ENCODE measurements at places on chromosomes 2 and 18.

GRCh38 chr2:97645112-97645694, 659 bp upstream of the COX5B start:
- DNase-seq, result peak; percentile 82

DNA sequence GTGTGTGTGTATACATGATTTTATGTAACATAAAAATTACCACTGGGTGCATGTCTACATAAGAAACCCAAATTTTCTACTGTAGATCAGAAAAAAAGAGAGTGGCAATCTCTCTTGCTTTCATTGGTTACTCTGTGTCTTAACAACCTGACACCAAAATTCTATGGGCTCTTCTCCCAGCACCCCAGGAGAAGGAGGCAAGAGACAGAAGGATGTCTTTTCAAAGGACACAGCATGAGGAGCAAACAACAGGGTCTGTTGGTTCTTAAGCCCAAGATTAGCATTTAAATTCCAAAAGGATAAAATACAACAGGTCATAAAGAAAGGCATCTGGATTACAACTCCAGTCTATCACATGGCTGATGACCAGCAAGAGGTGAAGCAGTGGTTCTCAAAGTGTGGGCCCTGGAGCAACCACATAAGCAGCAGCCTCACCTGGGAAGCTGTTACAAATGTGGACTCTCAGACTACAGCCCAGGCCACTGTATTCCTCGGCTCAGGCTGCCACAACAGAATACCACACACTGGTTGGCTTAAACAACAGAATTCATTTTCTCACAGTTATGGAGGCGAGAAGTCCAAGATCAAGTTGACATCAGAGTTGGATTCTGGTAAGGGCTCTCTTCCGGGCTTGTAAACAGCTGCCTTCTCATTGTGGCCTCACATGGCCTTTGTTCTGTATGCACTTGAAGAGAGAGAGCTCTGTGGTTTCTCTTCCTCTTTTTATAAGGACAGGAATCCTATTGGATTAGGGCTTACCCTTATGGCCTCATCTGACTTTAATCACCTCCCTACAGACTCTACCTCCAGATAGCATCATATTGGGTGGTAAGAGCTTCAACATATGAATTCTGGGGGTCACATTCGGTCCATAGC, 79.8 kb upstream of the RNF152 start:
- DNase-seq, result peak; percentile 48

GRCh38 chr2:229714736-229715541, 584 bp upstream of the DNER start:
- DNase-seq, result peak; percentile 84

- peak; percentile 20 for DNase-seq
These were observed 36.5 kb downstream of the RHOB start for GRCh38 chr2:20483194-20483895.

GRCh38 chr2:64291181-64291580, 147.0 kb upstream of the PELI1 start:
- DNase-seq, result peak; percentile 80

- no peak for DNase-seq
These were observed 4.4 kb downstream of the LIPG start for GRCh38 chr18:49566217-49566770.

Data from suppressor macrophage treated with lipopolysaccharide for 1 hour (primary cell).